ENCODE measurements at places on chromosomes 1 and 21.

DNA sequence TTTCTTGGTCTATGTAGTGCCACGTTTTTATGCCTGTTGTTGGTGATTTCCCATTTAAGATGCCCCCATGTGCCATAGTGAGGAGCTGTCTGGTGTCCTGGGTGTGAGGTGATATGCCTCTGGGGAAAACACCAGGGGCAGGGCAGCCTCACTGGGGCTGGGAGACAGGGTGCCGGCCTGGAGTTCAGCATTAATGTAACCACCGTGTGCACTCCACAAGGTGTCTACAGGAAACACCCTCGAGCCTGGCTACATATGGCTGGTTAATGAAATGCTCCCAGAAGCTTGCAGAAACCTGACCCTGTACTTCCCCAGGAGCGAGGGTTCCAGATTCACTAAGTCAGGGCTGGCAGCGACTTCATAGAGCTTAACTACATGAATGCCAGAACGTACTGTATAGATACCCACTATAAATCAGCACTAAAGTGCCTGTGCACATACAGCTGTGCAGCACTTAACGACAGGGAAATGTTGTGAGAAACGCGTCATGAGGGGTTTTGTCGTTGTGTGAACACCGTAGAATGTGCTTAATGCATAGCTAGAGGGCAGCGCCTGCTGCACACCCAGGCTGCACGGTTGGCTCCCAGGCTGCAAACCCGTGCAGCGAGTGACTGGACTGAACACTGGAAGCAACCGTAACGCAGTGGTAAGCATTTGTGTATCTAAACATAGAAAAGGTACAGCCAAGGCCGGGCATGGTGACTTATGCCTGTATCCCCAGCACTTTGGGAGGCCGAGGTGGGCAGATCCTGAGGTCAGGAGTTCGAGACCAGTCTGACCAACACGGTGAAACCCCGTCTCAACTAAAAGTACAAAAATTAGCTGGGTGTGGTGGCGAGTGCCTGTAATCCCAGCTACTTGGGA, 10.4 kb downstream of the TFF2 start:
- no peak for DNase-seq

GRCh38 chr1:58045094-58045705, 501.3 kb downstream of the OMA1 start:
- DNase-seq = no peak

- DNase-seq = no peak
Observed at GRCh38 chr1:245748646-245749045, 593.9 kb downstream of the KIF26B start.

DNA sequence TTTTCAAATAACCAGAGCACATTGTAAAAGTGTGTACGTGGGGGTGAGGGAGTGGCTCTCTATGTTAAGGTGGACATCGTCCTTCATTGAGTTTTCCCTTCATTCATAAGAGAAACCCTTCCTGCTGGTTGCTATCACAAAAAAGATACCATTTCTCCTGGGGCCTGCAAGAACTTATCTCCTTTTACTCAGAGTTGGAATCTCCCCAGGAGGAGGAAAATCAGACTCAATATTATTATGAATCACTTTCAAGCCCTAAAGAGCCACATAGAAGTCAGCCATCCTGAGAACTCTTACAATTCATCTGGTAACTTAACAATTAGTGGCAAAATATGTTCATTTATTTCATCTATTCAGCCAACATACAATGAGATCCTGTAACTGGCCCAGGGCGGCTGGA, 27.1 kb upstream of the TGFBR3 start:
- no peak for DNase-seq

DNA sequence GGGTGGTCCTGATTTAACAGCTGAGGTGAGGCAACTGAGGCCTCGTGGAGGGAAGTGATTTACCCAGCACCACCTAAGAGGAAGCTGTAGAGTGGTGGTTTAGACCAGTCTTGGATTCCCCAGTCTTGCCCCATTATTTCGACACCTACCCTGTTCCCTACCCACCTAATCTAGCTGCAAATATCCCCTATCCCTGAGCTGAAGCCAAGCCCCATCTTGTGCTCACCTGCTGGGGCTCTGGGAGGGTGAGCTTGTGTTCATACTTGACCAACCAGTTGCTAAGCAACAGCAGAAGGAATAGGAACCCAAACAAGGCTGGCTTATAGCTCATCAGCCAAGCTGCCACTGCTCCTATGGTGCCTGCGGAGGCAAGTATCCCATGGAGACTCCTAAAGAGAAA, 2.0 kb downstream of the TEX46 start:
- DNase-seq = no peak

DNA sequence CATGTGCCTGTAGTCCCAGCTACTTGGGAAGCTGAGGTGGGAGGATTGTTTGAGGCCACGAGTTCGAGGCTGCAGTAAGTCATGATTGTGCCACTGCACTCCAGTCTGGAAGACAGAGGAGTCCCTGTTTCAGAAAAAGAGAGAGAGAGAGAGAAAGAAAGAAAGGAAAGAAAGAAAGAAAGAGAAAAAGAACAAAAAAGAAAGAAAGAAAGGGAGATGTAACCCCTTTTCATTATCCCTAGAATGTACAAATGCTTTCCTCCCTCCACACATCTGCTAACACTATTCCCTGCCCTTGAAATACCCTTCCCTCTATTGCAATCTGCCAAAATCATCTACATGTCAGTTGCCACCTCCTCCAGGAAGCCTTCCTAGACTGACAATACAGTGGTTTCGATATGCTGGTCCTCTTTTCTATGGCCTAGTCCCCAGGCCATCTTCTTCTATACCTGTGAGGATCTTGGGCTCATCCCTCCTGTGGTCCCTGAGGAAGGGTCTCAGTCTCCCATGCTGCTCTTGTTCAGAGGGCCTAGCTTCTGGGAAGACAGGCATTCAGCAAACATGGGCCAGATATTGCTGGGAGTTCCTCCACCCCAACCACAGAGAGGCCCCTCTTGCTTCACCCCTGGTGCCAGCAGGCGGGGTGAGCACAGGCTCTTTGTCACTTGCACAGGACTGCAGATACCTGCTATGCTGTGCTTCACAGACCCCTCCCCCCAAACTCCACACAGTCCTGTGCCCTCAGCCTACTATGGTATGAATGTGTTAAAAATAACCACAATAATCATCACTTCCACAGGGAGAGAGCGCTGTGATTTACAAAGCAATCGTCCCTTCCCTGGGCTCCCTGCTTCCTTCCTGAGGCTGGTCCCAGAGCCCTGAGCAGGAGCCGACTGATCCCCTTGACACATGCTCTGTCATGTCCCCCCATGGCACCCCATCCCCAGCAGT, 14.1 kb downstream of the ADGRB2 start:
- DNase-seq = no peak

DNA sequence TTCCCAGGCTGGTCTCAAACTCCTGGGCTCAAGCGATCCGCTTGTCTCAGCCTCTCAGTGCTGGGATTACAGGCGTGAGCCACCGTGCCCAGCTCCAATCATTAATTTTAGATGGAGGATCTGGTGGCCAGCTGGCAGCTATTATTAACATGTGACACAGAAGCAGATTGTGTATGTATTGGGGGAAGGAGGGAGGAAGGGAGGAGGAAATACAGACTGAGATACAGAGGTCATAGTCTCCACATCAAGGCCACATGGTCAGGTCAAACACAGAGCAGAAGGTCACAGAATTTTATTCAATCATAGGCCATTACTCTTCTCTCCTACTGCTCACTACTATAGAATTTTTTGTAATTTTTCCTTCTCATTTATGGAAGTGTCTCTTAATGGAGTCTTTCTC, 57.9 kb upstream of the ADORA3 start:
- DNase-seq = no peak

DNA sequence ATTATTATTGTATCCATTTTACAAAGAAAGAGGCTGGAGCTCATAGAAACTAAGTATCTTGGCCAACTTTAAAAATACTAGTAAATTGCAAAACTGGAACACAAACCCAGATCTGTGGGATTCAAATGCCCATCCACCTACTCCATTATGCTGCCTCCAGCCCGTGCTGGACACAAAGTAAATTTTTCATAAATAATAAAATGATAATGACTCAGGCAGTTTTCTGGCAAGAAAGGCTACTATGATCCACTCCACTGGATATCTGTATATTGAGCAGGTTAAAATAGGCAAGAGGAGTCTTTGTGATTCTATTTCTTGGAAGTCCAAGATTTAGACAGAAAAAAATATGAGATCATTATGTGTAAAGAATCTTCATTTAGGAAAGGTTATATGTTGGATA, 138.3 kb upstream of the DUSP10 start:
- DNase-seq = no peak

- DNase-seq = no peak
Observed at GRCh38 chr21:36454093-36454531, 25.8 kb downstream of the CLDN14 start.

GRCh38 chr1:48644905-48645605, 131.6 kb downstream of the BEND5 start:
- no peak for DNase-seq

DNA sequence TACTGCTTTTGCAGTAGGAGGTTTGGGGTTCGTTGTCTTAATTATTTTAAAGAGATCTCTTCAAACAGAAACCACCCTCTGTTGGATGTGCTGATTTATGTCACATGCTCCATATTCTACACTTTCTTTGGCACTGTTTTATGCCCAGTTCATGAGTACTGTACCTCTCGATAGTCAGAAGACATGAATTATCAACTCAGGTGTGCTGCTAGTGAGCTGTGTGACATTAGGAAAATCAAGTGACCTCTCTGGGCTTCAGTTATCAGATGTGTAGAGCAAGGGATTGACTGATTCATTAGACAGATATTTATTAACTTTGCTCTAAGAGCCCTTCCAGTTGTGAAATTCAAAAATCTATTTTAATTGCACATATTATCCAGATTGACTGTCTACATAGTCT, 2.1 kb upstream of the AHCTF1 start:
- no peak for DNase-seq

GRCh38 chr1:173775578-173776226, 48.8 kb upstream of the DARS2 start:
- DNase-seq = no peak

- DNase-seq = no peak
Observed at GRCh38 chr1:66083003-66083402, 290.3 kb downstream of the PDE4B start.

GRCh38 chr1:58975888-58976287, 192.0 kb upstream of the JUN start:
- DNase-seq = no peak

- DNase-seq = no peak
Observed at GRCh38 chr21:43994646-43995045, 17.5 kb upstream of the TRAPPC10 start.

DNA sequence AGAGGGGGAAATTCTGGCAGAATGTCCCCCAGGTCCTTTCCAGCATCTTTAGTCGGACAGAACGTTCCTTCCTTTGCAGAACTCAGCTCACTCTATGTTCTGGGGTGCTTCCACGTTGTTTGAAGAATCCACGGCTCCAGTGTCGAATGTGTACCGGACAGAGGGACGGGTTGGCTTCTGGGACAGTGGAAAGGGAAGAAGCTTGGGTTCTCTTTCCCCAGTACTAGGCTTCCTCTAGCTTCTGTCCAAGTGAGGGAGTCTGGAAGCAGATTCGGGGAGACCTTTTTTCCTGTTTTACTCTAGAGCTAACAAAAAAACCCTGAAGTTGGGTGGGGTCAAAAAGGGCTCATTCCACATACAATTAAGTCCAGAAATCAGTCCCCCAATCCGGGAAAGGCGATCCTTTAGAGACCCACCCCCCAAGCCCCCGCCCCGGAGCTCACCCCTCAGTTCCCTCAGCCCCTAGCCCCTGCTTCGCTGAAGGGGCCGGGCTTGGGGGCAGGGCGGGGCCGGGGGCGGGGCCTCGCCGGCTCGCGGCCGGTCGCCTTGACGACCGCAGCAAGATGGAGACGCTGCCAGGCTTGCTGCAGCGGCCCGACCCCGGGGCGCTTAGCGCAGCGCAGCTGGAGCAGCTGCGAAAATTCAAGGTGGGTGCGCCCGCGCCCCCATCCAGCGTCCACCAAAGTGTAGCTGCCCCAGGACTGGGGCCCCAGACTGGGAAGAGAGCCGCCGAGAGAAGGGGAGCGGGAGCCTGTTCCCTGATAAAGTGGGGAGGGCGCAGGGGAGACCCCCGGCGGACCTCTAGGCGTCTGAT, at the start of gene RIIAD1:
RIIAD1 (plus strand) TSS at position 549 of the 814 bp plus-strand sequence; CDS start at position 564, 15 bp downstream.
- DNase-seq = peak; percentile 69

DNA sequence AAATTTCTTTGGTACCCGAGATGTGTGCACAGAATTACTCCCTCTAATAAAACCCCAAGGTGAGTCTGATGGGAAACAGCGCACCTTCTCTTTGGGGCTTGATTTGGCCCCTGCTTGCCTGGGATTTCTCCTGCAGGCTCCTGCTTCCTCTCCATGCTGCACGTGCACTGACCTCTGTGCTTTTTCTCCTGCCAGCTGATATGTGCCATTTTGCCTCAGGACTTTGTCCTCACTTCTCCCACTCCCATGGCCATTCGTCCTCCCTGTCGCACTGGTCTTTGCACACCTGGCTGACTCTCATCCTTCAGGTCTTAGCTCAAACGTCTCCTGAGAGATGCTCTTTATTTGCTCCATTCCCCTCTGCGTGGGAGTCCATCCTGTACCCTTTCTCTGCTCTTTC, 1.2 kb downstream of the CBR1 start:
- no peak for DNase-seq

- no peak for DNase-seq
Observed at GRCh38 chr1:174971902-174972301, 27.8 kb upstream of the CACYBP start.

GRCh38 chr1:54607821-54608565, 15.3 kb downstream of the FAM151A start:
- no peak for DNase-seq

DNA sequence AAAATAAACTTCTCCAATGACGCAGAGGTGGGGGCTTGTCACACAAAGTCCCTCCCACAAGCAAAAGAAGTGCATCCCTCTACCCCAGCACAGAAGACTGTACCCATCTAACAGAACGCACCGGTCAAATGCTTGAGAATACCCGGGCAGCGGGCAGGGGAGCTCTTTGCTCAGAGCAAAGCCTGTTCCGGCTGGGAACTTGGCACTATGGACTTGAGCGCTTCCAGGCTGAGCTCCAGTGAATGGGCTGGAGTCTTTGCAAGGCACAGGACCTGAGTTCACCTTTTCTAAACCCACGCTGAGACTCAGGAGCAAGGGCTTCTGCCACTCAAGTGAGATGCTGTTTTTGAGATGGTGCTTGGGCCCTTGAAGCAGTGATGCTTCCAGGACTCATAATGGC, 20.3 kb downstream of the RHBG start:
- no peak for DNase-seq

DNA sequence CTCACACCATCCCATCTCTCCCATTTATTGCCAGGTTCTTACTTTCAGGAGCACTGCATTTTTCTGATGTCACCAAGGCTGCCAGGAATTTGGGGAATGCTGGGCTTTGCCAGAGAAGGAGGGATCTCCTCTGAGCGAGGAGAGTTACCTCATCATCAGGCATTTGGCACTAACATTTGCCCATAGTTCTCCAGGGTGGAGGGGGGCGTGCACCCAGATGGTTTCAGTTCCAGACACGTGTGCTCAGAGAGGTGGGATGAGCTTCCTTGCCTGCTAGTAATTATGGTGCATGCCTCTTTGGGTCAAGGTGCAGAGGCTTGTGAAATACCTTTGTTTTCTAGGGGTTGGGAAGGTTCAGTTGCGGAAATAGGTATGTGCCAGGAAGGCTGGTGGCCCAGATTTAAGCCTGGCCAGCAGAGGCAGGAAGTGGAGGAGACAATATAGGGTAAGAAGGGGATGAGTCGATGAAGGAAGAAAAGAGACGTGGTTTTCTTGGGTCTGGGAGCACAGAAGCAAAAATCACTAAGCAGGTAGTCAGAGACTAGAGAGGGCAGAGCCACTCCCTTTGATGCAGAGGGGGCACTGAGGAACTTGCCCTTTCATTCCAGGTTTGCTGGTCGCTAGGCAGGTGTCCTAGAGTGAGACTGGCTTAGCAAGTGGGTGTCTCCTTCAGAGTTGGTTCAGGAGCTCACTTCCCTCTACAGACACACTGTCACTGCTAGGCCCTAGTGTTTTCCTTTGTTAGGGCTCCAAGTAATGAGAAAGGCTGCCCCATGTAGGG, 7.2 kb downstream of the TUFT1 start:
- DNase-seq = peak; percentile 7
